HCT116 (cell line): ENCODE measurements at places on chromosomes 12 and 14.

DNA sequence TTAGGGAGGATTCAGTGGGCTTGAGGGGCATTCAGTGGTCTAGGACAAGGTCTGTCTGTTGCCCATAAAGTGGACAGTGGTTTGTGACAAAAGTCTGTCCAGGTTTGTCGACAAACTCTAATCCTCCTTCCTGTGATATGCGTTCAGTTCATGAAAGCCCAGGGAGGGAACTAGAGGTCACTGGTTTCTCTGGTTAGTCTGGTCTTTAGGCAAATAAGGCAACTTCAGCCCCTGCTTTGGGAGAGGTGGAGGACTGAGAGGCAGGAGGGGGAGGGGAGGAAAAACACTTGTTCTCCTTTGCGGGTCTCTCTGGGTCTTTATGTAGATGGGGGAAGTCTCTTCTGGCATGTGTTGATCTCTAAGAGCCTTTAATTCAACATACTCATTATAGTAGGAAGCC is 235.1 kb upstream of the PWP1 start:
- no peak for DNase-seq

DNA sequence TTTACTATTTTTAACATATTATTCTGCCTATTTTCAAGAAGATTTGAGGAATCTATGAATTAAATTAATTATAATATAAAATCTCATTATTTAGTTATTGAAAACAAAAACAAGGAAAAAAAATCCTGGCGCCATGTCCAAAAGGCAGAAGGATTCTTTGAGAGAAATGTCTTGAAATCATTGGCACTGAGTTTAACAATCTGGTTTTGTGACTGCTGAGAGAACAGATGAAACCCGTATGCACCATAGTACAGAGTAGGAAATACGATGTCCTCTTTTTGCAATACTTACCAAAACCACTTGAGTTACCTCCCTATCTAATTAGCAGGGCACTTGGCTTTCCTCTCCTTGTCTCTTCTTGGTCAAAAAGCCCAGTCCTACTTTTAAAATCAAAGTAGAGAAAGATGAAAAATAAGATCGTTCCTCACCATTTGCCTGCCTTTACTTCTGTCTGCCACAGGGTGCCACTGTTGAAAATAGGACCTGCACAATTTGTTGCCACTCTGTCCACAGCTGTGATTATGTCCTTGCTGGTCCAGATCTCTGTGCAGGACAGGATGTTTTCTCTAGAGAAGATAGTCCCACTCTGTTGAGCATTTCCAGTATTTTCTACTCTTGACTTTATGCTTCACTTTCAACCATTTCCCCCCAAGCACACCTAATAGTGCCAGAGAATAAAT is 179.7 kb downstream of the PDZRN4 start:
- DNase-seq, result peak; percentile 7

DNA sequence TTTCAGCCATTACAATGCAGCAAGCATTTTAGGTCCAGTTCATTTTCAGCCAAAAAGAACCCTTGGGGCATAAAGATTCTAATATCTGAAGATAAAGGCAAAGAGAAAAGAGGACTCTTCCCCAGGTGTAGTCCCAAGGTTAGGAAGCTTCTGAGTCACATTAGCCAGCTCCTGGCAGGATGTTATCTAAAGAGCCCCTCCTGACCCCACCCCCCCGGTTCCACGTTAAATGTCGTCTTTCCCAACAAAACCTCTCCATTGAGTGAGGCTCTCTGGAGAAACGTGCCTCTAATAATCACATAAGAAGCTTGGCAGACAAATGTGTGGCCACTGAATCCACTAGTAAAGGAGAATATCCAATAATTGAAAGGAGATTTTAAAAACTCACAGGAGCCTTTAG is 267.7 kb downstream of the GALC start:
- no peak for DNase-seq

GRCh38 chr12:113244478-113244958 is 23.3 kb downstream of the TPCN1 start:
- DNase-seq, result no peak

- DNase-seq, result no peak
These were observed 78.5 kb downstream of the CCDC91 start for GRCh38 chr12:28268608-28269229.

DNA sequence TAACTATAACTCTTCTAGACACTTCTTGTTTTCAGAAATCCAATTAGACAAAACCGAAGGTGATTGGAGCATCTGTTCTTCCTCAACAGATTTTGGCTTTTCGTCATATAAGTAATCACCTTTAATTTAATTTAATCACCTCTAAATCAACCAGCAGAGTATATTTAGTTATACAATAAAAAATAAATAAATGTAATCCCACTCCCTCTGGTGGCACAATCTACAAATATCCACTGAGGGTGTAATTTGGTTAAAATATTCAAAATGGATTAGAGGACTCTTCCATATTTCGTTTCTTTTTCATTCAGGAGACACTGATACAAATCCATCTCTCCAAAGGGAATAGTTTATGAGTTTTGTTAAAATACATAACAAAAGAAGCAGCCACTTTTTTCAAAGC is 18.3 kb upstream of the SLC35F4 start:
- DNase-seq, result no peak

GRCh38 chr12:45191239-45191638 is 24.7 kb upstream of the ANO6 start:
- no peak for DNase-seq
